ENCODE measurements at places on chromosomes 12 and 14.

GRCh38 chr12:129467726-129468125 lies 436.1 kb downstream of the TMEM132D start:
- no peak for DNase-seq

DNA sequence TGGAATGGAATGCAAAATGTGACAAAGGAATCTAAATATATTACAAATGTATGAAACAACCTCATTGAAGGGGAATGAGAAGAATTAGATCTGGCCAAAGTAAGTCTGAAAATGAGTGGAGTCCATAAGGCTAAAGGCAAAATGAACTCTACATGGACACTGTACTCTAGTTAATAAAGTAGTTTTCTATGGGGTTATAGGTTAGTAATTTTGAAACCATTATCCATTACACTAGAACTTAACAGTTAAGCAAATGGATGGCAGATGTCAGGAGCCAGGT lies 222.1 kb downstream of the NUAK1 start:
- no peak for DNase-seq

- DNase-seq: no peak
These were observed 17.2 kb upstream of the ELK3 start for GRCh38 chr12:96177013-96177412.

GRCh38 chr14:45679853-45680252 lies 426.9 kb upstream of the MIS18BP1 start:
- DNase-seq: no peak
